Heart left ventricle (tissue), 16 donors: ENCODE measurements at places on chromosomes 13 and 19.

GRCh38 chr19:45901432-45901911 is 941 bp downstream of the MYPOP start:
- DNase-seq: peak; percentile 50

DNA sequence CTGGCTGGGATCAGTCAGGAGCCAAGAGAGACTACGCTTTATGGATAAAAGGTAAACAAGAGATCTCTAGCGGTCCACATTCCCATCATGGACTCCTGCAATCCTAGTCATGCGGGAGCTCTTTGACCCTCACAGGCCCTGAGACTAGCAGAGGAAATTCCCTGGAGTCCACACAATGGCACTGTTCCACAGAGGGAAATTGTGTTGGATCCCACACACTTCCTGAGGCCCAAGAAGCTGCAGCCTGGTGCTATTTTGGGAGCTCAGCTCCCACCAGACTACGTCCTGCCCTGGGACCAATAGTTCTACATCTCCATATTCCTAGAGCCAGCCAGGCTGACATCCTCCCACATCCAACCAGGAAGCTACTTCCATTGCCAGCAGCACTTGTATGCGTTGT is 2358.4 kb downstream of the PCDH9 start:
- no peak for DNase-seq

DNA sequence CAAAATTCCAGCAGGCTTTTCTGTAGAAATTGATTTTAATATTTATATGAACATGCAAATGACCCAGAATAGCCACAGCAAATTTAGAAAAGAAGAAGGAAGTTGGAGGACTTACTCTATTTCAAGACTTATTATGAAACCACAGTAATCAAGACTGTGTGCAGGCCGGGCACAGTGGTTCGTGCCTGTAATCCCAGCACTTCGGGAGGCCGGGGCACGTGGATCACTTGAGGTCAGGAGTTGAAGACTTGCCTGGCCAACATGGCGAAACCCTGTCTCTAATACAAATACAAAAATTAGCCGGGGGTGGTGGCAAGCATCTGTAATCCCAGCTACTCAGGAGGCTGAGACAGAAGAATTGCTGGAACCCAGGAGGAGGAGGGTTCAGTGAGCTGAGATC is 6.0 kb upstream of the FFAR2 start:
- DNase-seq: no peak

DNA sequence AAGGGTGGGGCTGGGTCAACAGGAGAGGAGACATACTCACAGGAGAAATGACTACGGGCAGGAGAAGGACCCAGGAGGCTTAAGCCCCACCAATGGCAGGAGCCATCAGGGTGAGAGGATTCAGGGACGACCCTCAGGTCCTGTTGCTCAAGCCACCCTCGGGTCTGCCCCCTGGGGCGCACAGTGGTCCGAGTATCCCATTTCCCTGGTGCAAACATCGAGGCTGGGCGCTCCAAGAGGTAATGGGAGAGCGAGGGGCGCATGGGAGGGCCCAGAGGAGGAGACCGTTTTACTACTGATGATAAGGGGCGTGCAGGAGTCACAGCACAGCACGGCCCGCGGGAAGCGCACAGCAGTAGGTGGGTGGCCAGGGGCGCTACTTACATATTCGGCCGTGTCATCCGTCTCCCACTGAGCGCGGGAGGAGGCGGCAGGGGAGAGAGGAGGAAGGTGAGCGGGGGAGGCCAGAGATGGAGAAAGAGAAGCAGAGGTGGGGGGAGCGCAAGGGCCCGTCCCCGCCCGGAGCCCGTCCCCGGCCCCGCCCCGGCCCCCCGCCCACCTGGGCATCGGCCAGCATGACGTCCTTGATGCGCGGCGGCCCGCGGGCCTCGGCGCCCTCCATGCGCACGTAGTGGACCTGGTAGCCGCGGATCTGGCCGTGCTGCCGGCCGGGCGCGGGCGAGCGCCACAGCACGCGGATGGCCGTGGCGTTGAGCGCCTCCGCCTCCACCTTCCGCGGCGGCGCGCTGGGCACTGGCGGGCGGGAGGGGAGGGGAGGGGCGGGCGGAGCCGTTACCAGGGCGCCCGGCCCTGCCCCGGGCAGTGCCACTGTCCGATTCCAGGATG is 111.5 kb downstream of the PTPRS start:
- no peak for DNase-seq

GRCh38 chr19:3507371-3508120 is 1.4 kb downstream of the FZR1 start:
- no peak for DNase-seq

GRCh38 chr19:18489627-18490184 is 32.2 kb downstream of the ELL start:
- no peak for DNase-seq

DNA sequence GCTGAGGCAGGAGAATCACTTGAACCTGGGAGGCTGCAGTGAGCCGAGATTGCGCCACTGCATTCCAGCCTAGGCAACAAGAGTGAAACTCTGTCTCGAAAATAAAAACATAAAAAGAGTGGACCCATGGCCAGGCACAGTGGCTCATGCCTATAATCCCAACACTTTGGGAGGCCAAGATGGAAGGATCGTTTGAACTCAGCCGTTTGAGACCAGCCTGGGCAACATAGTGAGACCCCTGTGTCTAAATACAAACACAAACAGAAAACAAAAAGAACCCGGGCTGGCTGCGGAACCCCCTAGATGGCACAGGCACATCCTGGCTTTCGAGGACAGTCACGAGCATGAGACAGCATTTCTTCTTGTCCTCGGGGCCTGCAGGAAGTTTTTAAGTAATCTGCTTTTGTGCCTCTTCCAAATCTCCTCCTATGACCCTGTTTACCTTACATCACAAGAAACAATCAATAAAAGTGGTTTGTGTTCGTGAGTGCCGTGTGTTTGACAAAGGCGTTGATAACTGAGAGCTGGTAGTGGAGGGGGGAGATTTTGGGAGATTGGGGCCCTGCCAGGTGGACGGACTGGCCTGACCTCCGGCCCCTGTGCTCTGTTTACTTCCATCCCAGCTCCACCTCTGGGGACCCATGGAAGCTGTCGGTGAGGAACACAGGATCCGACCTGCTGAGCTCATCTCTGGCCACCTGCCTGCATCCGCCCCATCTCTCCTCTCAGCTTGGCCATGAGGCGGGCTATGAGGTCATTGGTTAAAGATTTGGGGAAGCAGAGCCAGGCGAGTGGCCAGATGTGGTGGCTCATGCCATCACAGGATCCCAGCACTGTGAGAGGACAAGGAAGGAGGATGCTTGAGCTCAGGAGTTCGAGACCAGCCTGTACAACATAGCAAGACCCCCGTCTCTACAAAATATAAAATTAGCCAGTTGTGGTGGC is 5.9 kb upstream of the GDF15 start:
- DNase-seq: peak; percentile 87
